Right atrium auricular region (tissue), 2 donors: ENCODE measurements at places on chromosomes 1 and 21. TPM values are rescaled to one million over a fixed set of nuclear protein-coding genes. Genes with fewer than 3 reads are reported as not detected.

DNA sequence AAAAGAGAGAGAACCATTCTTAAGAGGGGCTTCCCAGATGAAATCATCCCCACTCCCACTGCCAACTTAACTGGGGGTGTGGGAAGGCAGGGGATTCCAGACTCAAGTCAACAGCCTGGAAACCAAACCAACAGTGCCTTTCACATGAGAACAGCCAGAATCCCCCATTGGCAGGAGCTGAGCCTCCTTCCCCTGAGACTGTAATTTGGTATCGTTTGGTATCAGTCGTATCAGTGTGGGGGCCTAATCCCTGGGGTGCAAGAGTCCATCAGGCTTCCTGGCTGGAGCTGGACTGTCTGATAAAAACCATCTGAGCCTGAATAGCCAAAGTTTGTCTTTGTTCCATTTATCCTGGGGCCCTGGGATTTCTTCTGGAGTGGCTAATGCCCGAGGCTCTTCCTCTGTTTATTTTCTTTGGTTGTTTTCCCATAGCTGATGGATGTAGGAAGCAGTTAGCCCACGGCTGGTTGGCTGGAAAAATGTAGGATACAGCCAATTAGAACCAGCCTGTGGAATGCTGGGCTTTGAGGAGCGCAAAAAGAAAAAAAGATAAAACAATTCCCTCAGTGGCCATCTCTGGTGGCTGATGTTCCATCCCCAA, 84.6 kb downstream of the LAMC2 start:
- DNase-seq: no peak

The IL19 gene
- not detected for total RNA-seq

- DNase-seq: no peak
Observed at GRCh38 chr1:14039582-14040430, 339.8 kb downstream of the PRDM2 start.

The UBL4B gene
- not detected for total RNA-seq

The CRNN gene
- total RNA-seq: not detected

- no peak for DNase-seq
Observed at GRCh38 chr1:151905070-151905442, 4.3 kb downstream of the THEM4 start.

DNA sequence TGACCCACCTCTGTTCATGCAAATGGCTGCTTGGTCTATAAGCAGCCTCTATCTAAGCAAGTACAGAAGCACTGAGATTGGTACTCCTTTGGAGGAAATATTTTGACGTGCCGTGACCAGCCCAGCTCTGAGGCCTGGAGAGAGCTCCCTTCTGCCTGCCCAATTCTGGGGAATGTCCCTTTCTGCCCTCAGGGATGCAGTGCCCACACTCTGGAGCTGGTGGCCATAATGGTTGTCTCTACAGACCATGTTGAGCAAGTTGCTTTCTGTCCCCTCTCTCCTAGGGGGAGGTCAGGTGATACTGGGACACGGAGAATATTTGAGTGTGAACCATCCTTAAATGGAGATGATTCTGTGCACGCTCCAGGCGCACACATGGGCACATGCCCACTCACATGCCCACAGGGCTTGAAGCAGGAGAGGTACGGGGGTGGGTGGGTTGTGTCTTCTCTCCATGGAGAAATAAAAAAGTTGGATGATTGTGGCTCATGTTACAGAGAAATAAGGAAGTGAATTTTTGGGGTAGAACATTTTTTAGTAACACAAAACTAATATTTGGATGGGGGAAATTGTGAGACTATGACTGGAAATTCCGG, 13.9 kb upstream of the ALPL start:
- no peak for DNase-seq

The S100A10 gene
- total RNA-seq: 75.2 TPM

DNA sequence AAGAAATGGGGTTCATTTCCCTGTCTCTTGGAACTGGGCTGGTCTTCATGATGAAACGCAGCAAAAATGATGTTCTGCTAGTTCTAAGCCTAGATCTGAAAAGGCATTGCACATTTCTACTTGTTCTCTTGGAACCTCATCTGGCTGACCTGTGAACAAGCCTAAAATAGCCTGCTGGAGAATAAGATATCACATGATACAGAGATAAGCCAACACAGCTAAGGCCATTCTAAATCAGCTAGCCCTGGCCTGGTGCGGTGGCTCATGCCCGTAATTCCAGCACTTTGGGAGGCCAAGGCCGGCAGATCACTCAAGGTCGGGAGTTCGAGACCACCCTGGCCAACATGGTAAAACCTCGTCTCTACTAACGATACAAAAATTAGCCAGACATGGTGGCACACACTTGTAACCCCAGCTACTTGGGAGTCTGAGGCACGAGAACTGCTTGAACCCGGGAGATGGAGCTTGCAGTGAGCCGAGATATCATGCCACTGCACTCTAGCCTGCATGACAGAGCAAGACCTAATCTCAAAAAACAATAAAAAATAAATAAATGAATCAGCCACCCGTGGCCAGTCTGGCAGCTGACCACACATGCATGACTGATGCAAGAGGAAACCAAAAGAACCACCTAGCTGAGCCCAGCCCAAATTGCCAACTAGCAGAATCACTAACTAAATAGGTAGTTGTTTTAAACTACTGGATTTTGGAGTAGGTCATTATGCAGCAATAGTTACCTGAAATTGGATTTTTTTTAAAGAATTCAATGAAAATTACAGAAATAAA, 18.0 kb downstream of the CD244 start:
- DNase-seq: no peak

DNA sequence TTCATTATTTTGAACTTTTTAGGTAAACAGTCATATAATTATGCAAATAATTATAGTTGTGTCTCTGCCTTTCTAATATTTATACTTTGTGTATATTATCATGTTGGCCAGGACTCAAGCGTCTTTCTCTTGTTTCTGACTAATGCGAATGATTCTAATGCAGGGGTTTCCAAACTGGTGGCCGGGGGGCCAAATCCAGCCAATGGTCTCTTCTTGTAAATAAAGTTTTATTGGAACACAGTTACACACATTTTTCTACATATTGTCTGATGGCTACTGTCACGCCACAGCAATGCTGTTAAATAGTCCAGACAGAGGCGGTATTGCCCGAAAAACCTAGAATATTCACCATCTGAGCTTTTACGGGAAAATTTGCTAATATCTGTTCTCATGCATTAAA, 8.9 kb upstream of the POFUT2 start:
- no peak for DNase-seq

DNA sequence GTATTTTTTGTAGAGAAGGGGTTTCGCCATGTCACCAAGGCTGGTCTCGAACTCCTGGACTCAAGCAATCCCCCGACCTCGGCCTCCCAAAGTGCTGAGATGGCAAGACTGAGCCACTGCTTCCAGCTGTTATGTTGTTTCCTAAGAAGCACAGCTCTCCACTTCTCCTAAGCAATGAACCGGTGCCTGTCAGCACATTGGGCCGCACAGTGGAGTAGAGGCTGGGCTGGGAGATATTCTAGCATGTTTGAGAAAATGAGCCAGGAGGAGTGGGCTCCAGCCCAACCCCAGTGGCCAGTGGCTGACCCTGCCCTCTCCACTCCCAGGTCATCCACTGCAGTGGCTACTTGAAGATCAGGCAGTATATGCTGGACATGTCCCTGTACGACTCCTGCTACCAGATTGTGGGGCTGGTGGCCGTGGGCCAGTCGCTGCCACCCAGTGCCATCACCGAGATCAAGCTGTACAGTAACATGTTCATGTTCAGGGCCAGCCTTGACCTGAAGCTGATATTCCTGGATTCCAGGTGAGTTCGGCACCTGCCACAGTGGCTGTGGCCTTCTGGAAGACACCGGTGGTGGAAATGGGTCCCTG, 27.0 kb downstream of the SIM2 start:
- DNase-seq: no peak

DNA sequence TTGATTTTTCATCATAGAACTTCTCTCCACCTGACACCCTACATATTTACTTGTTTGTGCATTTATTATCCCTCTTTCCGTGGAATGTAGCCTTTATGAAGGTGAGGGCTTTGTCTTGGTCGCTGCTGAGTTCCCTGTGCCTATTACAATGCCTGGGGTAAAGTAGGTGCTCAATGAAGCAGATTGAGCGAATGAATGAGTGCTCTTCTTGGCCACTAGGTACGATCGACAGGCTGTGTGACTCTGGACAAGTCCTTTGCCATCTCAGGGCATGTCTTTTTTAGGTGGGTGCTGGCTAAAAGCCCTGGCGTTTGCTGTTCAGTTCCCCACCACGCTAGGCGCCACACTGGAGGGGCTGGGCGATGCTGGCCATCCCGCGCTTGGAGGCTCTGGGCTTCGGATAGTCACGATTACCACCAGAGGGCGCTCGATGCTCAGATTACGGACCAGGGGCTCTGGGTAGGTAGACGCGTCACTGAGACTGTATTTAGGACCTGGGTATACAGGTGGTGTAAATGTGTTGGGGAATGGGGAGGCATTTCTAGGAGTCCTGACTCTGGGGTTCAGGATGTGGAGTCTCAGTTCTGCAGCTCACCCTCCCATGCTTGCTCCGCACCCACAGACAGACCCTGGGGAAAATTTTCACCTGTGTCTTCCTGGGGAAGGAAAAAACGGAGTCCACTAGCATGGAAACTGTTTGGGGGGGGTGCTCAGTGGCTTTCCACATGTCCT, 71.0 kb upstream of the CSF3R start:
- DNase-seq: no peak

GRCh38 chr1:21594935-21595897, 73.9 kb downstream of the RAP1GAP start:
- DNase-seq: peak; percentile 71

DNA sequence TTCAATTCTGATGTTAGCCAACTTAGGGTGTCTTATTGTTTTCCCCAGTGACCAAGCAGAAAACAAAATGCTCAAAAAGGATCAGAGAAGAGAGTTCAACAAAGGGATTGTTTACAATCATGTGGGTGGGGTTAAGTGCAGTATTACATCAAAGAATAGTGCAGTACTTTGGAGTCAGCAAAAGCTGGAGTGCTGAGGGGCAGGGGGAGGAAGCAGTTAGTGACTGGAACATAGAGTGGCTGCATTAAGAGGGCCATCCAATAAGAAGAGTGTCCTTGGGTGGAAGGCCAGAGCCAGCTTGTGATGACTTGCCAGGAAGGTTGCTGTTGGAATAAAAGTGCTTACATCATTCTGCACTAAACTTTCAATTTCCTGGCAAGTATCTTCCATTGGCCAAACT, 175.5 kb downstream of the CYYR1 start:
- no peak for DNase-seq

DNA sequence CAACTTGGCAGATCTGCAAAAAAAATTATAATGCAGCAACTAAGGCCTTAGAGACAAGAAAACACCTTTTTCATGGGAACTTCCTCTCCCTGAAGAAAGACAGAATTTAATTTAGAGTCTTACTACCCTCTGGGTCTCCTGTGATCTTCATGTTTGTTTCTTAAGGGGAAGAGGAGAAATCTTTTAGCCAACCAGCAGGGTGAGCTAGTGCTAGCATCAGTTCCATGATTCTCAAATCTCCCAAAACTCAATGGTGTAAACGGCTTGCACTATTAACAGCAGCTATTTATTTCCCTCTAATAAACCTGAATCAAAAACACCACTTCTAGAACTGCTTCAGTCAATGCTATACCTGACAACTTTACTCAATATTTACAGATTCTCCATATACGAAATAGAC, 3.8 kb downstream of the ZNF644 start:
- no peak for DNase-seq

- no peak for DNase-seq
Observed at GRCh38 chr1:19438516-19439195, 46.7 kb downstream of the CAPZB start.

- DNase-seq: no peak
Observed at GRCh38 chr1:203188686-203189232, 2.3 kb upstream of the CHI3L1 start.

DNA sequence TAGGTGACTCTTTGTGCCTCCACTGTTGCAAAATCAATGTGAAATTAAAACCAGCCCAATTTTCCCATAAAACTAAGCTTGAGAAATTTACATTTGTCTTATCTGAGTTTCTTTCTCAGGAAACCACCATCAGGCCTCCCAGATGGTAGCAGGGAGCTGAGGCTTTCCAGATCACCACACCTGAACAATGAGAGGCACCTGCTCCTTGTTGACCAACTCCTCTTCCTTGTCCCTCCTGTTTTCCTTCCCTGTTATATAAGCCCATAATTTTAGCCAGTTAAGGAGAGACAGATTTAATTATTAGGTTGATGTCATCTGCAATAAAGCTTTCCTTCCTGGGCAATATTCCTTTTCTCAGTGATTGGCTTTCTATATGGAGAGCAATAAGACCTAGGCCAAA, 32.0 kb upstream of the C1orf185 start:
- no peak for DNase-seq

DNA sequence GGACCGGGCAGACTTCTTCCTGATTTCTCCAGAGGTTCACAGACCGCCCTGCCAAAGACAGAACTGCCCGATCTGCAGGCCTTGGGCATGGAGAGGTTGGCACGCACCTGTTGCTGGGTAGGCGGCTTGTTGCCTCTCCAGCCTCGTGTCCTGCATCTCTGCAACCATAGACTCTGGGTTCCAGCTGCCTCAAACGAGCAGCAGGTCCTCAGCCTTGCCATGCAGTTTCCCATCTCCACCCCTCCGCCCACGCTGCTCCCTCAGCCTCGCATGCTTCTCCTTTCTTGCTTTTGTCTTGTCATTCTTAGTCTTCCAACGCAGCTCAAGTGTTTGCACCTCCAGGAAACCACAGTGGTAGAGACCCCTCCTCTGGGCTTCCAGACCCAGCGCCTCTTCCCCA, 126.2 kb downstream of the LACTBL1 start:
- DNase-seq: no peak

The LMOD1 gene
- total RNA-seq: 31.4 TPM

The SDC3 gene
- total RNA-seq: 15.9 TPM

- DNase-seq: no peak
Observed at GRCh38 chr1:55286856-55287602, 71.9 kb upstream of the USP24 start.

The MNDA gene
- 5.9 TPM for total RNA-seq

- no peak for DNase-seq
Observed at GRCh38 chr1:53026254-53026653, 35.8 kb upstream of the PODN start.

The MARK1 gene
- total RNA-seq: 12.5 TPM

DNA sequence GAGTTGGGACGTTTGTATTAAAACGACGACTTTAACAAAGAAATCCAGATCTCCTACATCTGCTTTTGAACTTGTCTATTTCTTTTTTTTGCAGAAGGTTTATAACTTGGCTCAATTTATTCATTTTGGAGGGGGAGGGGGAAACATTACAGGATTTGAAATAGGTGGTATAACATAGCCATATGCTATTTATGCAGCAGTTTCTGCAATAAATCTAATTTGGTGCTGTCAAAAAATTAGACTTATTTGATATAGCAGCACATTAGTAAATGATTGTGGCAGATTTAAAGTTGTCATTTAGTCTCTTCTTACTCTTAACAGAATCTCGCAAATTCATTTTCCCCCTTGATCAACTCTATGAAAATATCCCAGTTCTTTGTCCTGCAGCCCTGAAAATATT, 138.2 kb downstream of the SDCCAG8 start:
- no peak for DNase-seq

DNA sequence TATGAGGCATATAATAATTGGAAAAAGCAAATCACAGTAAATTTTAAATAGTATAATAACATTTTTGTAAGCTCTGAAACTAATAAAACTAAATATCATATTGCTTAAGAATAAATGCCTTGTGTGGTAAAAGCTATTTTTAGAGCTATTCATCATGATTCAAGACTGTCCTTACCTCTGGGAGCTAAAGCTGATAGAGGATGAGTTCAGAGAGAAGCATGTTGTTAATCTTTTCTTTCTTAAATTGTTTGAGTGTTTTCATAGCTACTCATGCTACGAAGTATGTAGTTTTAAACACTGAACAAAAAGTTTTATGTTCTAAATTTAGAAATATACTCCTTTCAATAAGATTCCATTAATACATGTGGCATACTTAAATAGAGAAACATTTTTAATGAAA, 30.5 kb downstream of the IFI16 start:
- no peak for DNase-seq
